ENCODE measurements at places on chromosomes 11 and 22.
A peak's percentile ranks its signal among the peaks of the same experiment; 100 is the strongest.

- DNase-seq, result no peak
Measured at GRCh38 chr11:103779054-103779453, 257.4 kb upstream of the DDI1 start.

DNA sequence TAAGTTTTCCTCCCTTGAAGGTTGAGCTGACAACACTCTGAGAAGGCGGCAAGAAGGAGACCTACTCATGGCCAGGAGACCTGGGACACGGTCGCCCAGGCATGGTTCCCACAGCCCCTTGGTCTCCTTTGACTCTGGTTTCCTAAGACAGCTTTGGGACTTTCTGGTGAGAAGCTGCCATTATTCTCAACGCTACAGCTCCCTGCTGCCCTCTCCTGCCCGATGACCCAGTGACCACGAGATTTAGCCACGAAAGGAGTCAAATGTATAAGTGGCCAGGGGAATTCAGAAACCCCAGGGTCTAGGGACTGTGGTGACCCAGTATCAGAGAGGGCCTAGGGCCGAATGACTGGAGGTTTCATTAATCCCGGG, 699 bp upstream of the SDF2L1 start:
- DNase-seq, result no peak

DNA sequence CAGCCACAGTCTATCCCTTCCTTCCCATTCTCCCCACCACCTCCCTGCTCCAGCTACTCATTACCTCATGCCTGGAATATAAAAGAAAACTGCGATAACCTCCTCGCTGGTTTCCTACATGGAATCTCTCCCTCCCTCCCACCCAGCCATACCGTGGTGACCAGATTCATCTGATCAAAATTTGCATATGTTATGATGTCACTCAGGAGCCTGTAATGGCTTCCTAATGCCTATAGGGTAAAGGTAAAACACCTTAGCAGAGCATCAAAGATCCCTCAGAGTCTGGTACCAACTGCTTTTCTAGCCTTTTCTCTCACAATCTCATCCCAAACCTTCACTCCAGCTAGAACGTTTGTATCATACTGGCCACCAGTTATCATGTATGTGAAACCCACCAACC, 19.6 kb downstream of the RTN4RL2 start:
- no peak for DNase-seq

DNA sequence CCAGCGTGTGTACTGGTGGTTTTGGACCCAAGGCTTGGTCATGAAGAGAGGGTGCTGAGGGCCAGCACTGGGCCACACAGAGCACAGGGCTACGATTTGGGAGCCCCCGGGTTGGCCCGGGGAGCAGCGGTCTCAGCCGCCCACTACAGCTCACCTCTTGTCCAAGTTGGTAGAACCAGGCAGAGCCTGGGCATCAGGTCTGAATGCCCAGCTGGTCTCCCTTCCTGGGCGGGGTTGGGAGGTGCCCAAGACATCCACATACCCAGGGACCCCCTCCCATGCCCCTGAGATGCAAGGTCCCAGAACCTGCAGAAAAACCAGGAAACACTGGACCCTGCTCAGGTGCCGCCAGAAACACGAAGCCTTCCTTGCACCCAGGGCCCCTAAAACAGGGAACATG, 18.0 kb downstream of the CELSR1 start:
- no peak for DNase-seq

GRCh38 chr11:98365190-98365589, 655.6 kb upstream of the CNTN5 start:
- DNase-seq, result no peak

GRCh38 chr22:31891366-31892079, 52.8 kb upstream of the YWHAH start:
- DNase-seq, result no peak

DNA sequence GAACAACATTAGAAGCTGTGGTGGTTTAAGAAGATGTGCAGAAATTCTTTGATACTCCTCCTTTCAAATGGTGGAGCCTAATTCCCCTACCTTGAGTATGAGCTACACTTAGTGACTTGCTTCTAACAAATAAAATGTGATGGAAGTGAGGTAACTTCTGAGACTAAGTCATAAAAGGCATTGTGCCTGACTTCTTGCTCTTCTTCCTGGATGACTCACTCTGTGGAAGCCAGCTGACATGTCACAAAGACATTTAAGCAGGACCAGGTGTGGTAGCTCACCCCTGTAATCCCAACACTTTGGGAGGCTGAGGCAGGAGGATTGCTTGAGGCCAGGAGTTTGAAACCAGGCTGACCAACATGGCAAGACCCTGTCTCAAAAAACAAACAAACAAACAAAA, 3.9 kb upstream of the PLA2G3 start:
- DNase-seq, result no peak

GRCh38 chr11:2750682-2751522, 51.1 kb upstream of the KCNQ1OT1 start:
- DNase-seq, result no peak

DNA sequence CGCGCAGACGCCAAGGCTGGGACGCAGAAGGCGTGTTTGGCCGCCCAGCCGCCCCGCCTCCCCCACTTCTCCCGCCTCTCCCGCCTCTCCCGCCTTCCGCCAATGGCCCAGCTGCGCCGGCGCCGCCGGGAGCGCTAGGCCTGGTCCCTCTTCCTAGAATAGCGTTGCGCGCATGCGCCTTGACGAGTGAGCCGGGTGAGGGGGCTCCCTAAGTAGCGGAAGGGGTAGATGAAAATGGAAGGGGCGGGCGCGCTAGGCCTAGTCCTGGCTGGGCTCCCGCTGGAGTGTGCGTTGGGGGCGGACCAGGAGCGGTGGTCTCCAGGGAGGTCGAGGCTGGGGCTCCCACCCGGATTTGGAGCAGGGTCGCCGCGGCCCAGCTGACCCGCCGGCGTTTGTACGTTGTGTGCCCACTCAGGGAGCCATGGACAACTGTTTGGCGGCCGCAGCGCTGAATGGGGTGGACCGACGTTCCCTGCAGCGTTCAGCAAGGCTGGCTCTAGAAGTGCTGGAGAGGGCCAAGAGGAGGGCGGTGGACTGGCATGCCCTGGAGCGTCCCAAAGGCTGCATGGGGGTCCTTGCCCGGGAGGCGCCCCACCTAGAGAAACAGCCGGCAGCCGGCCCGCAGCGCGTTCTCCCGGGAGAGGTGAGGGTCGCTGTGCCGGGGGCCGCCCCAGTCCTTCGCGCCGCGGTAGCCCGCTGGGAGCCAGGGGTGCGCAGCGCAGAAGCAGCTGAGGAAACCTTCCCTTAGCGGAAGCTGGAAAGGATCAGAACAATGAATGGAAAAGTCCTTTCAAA, at the start of gene AKIP1:
Gene AKIP1, plus strand, starts transcription at position 161 of the 795 bp plus-strand sequence. Its CDS starts 261 bp downstream, at position 422.
- DNase-seq, result peak; percentile 98

DNA sequence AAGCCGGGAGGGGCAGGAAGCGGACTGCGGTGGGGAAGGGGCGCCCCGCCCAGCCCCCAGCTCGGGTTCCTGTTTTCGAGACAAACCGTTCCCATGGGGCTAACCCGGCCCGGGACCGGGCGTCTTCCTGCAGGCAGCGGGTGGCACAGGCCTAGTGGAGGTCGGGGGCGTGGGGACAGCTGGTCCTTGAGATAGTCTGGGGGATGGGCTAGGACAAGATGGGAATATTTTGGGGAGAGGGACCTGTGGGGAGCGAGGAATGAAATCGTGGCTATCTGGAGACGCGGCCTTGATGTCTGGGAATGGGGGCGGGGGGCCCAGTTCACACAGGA, 1.2 kb upstream of the RASGRP2 start:
- no peak for DNase-seq

DNA sequence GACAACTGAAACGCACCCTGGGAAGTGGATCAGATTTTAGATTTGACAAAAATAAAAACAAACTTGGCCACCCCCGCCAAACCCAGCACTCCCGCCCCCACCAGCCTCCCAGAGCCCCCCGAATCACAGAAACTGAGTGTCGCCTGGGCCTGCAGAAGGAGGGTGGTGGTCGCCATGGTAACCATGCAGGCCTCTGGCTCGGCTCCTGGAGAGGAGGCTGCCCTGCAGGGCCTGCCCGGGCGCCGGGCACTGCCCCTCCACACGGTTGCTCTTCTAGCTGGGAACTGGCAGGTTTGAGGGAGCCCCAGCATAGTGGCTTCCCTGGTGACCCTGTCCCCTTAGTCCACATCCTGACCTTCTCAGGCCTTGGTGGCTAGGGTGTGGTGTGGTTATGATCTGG, 19.3 kb downstream of the CACNA1I start:
- DNase-seq, result no peak

DNA sequence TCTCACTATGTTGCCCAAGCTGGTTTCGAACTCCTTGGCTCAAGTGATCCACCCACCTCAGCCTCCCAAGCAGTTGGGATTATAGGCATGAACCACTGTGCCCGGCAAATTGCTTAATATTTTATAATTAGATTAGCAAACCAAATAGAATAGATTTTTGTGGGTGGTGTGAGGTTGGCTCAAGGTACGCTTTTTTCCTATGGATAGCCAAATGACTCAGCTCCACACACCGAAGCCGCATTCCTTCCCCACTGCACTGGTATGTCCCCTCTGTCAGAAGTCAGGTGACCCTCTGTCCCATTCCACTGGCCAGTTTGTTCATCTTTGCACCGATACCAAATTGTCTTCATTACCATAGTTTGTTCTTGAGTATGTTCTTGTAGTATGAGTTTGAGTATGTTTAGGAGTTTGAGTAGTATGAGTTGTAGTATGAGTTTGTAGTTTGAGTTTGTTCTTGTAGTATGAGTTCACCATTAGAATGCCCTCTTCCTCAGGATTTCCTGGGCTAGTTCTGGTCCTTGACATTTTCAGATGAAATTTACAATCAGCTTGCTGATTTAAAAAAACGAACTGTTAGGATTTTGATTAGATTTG, 19.4 kb downstream of the SUSD2 start:
- no peak for DNase-seq

DNA sequence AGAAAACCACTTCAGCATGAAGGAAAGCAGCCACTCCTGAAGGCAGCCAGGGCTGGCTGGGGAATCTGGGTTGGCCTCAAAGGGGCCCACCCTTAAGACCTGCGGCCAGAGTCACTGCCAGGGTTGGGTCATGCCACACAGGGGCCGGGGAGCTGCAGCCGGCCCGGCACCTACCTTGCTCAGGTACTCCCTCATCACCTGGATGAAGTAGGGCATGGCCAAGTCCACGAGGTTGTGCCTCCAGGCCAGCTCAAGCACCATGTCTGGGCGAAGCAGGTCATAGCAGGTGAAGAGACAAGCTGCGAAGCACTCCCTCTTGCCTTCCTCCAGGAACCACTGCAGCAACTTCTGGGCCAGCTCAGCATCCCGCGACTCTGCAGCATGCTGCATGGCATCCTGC, 4.7 kb upstream of the SLC25A1 start:
- DNase-seq, result no peak

DNA sequence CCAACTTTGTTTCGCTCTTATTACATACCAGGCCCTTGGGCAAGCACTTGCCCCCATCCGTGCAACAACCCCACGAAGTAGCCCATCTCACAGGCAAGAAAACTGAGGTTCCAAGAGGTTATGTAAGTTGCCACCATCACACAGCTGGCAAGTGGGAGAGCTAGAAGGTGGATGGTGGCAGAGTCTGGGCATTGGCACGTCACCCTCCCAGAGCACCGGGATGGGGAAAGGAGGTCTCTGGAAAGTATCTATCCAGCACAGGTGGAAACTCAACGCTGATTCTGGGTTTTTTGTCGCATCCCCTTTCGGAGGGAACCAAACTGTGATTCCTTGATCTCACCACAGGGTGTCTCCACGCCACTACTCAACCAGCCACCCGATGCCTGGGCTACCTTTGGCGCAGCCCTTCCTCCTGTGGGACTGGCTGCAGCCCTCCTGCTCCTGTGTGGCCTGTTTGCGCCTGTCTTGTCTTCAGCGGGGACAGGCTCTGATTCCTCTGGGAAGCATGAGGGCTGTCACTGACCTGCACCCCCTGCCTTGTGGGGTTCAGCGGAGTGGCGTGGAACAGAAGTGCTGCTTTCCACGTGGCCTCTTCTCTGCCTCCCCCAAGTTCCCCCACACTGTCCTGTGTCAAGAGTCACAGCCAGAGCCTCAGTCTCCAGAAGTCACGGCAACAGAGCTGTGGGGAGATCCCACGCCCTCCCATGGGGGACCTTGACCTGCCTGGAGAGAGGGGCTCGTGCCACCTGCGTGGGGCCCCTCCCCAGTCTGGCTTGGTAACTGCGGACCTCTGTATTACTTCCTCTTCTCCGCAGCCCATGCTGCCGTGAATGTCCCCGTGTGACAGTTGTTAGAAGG, 34.4 kb upstream of the TRIM29 start:
- peak; percentile 81 for DNase-seq

GRCh38 chr11:118291477-118292135, 12.9 kb upstream of the CD3E start:
- no peak for DNase-seq

DNA sequence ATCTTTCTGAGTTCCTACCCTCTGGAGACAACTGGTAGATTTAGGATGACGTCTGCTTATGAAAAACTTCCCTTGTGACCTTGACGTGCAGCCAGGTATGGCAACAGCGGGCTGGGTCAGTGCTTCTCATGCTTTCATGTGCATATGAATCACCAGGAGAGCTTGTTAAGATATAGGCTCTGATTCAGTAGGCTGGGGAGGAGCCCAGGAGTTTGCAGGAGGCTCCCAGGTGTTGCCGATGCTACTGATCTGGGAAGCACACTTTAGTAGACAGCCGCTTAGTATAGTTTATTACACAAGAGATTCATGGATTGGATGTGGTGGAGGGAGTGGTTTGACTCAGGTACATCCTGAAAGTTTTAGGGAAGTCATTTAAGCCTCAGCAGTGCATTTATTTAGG, 23.8 kb downstream of the DIXDC1 start:
- no peak for DNase-seq

DNA sequence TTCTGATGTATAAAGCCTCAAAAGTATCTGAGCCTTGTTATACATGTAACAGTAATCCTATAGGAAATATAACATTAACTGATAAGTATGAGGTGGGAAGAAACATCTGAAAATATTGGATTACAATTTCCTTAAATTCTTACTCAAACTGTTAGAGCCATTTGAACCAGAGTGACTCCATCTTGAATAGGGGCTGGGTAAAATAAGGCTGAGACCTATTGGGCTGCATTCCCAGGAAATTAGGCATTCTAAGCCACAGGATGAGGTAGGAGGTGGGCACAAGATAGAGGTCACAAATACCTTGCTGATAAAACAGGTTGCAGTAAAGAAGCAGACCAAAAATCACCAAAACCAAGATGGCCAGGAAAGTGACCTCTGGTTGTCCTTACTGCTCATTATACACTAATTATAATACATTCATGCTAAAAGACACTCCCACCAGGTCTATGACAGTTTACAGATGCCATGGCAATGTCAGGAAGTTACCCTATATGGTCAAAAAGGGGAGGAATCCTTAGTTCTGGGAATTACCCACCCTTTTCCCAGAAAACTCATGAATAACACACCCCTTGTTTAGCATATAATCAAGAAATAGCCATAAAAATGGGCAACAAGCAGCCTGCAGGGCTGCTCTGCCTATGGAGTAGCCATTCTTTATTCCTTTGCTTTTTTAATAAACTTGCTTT, 114.9 kb downstream of the PGR start:
- DNase-seq, result no peak

- no peak for DNase-seq
Measured at GRCh38 chr11:65500387-65501185, 1.7 kb downstream of the MALAT1 start.
